ENCODE measurements at places on chromosomes 4 and X. TPM values are rescaled to one million over a fixed set of nuclear protein-coding genes. Genes with fewer than 3 reads are reported as not detected.

Gene POF1B
- under 0.01 TPM for total RNA-seq

Gene ARMCX1
- 120 TPM for total RNA-seq

Gene AMER1
- 7.7 TPM for total RNA-seq

Gene TBX22
- under 0.01 TPM for total RNA-seq

Gene DMD
- total RNA-seq: 56.7 TPM

Gene TXLNG
- 11.8 TPM for total RNA-seq

Gene PNMA5
- total RNA-seq: 2.4 TPM

Gene C4orf51
- not detected for total RNA-seq

Gene FNIP2
- 63.2 TPM for total RNA-seq

Gene DTHD1
- total RNA-seq: under 0.01 TPM

Gene CSAG1
- not detected for total RNA-seq

Gene PASD1
- total RNA-seq: not detected

Gene ADGRL3
- total RNA-seq: 302 TPM

Gene HTN3
- not detected for total RNA-seq

Gene FDCSP
- not detected for total RNA-seq

Gene ADAM29
- total RNA-seq: 0.41 TPM

Gene MEPE
- 1.2 TPM for total RNA-seq

Gene ZNF711
- 102 TPM for total RNA-seq

Gene EMCN
- 2.9 TPM for total RNA-seq

Gene GSX2
- total RNA-seq: 3.3 TPM

Gene CTSO
- total RNA-seq: 7.3 TPM

Gene CXorf65
- not detected for total RNA-seq

Gene TXK
- total RNA-seq: 0.41 TPM

Gene NIPAL1
- total RNA-seq: 2.4 TPM

Gene USP51
- 4.5 TPM for total RNA-seq

Gene XAGE1A
- total RNA-seq: not detected

Gene PAGE1
- total RNA-seq: 0.41 TPM

Gene EDA
- total RNA-seq: 2.0 TPM

Gene MAGEB17
- total RNA-seq: not detected

Gene STEEP1
- total RNA-seq: 35.1 TPM

Gene CFAP47
- 5.3 TPM for total RNA-seq

Gene MTM1
- total RNA-seq: 10.2 TPM

Gene EPGN
- not detected for total RNA-seq

Gene NSUN7
- 11.0 TPM for total RNA-seq

Gene KCNE5
- total RNA-seq: 1.2 TPM

Gene ODAPH
- total RNA-seq: not detected

Gene DIAPH2
- 11.0 TPM for total RNA-seq

Gene TEX13B
- total RNA-seq: not detected

Gene TEX13C
- total RNA-seq: not detected

Gene CHRDL1
- total RNA-seq: 23.2 TPM

Gene INTS6L
- total RNA-seq: 30.6 TPM

Gene GDPD2
- total RNA-seq: 2.9 TPM

Gene DOK7
- total RNA-seq: under 0.01 TPM

All from frontal cortex (tissue), 4 donors.